Activated CD8-positive, alpha-beta memory T cell treated with anti-CD3 and anti-CD28 coated beads, Interleukin-2, amount 50 U/mL, for 48 hours (primary cell): ENCODE measurements at places on chromosomes 1 and 21.

DNA sequence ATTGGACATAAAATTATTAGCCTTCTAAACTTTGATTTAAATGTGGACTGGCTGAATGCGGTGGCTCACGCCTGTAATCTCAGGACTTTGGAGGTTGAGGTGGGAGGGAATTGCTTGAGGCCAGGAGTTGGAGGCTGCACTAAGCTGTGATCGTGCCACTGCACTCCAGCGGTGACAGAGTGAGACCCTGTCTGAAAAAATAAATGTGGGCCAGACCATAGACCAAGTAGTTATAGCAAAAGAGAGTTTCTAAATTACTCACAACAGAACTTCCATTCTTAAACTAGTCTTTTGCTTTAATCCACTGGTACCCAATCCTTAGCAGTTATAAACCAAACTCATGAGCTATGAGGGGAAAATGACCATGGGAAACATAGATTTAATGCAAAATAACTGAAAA, 35.2 kb downstream of the RAP1A start:
- no peak for DNase-seq

- no peak for DNase-seq
Measured at GRCh38 chr1:51622455-51622913, 5.6 kb downstream of the OSBPL9 start.

DNA sequence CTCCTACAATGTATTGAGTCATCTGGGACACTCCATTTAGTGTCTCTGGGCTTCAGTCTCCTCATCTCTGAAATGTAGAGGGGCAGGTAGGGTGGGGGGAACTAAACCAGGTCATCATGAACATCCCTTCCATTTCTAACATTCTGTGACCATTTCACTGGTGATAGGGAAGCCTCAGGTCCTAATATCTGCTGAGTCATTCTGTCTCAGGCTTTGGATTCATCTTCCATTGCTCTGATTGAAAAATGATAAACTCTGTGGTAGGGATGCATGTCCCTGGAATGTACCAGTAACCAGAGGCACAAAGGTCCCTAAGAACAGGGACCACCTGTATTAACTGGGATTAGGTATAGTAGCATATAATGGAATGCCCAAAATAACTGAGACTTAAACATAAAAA, 36.2 kb upstream of the LRRC52 start:
- no peak for DNase-seq

DNA sequence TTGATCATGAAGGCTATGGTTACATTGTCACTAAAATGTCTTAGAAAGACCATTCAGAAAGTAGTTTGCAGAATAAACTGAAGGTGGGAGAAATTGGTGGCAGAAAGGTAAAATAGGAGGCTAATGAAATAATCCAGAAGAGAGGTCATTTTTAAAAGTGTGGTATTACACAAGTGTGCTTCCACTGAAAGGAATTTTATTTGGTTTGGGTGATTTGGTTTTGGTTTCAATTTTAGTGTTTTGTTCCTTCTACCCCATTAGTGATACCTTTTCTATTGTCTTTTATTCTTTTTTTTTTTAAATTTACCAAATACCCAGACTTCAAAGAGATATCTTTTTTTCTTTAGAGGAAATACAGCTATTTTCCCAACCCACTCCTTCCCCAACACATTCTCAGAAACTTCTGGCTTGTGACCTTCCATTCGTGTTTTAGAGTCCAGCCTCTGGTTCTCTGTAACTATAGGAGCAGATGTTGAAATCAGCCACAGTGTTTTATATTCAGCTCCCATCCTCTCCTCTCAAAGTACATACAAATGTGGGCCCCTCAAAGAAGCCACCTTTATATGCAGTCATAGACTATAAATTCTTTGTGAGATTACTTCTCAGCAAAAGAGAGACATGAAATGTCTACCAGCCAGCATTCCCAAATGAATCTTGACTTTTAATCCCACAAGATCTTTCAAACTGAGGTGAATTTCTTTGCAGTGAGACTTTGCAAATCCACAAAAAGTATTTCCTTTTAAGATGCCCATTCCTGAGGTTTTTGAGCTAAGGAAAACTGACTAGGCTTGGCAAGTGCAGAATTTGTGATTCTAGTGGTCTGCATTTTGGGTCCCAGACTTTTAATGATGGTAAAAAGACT, 42.0 kb upstream of the PALMD start:
- no peak for DNase-seq

DNA sequence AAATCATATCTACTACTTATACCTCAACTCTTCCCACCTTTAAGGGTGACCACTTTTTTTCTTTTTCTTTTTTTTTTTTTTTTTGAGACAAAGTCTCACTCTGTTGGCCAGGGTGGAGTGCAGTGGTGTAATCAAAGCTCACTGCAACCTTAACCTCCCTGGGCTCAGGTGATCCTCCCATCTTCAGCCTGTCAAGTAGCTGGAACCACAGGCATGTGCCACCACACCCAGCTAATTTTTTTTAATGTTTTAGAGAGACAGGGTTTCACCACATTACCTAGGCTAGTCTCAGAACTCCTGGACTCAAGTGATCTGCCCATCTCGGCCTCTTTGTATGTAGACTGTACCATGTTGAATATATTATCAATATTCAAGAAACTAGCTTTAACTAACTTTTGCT, 39.4 kb downstream of the NRDC start:
- no peak for DNase-seq

DNA sequence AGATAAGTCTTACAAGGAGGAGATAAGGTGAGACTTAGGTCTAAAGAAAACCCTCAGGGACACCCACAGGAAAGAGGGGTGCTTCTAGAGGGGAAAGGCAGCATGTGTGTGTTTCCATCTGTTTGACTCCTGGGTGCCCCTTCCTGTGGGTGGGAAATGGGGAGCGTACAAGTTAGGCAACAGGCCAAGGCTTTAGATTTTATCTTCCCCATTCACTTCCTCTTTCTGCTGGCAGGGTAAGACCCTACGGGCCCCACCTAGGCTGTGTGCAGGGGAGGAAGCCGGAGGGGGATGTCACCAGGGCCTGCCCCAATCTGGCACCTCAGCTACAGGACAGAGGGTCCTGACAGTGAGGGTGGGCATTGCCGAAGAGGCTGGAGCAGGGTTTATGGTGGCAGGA, 2.5 kb upstream of the OLIG1 start:
- no peak for DNase-seq

- peak; percentile 80 for DNase-seq
Measured at GRCh38 chr1:43978551-43979260, at the start of gene B4GALT2. Gene B4GALT2 (plus strand): TSS chr1:43979210. CDS start chr1:43981161, 1,951 bp downstream.

DNA sequence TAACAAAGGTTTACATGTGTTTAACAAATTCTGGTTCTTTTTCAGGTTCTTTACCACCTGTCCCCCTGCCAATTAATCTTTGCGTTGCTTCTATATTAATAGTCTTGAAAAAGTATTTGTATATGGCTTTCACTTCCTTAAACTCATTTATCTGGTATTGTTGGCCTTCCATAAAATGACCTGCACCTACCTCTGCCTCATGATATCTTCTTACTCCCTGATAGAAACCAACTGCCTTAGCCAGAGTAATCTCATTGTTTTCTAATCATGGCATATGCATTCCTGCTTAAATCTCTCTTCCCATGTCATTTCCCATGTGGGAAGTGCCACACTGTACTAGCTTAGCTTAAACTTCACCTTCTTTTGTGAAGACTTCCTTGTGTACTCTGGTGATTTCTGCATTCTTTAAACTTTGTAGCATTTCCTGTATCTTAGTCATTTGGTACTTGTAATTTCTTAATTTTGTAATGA, 8.7 kb downstream of the SMG7 start:
- no peak for DNase-seq

DNA sequence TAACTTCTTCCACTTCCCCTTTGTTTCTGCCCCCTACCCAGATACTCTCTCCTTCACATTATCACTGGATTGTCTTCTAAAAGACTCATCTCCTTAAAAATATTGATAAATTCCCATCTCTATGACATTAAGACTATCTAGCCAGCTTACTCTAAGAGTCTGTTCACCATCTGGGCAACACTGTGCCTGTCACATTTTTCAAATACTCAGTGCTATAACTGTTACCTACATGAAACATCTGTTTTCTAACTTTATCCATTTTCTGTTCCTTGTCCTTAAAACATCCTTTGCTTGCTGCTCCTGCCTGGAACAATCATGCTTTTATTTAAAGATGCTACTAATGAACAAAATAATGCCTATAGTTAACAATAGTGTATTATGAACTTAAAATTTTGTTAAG, 81.4 kb downstream of the NCAM2 start:
- DNase-seq = no peak

DNA sequence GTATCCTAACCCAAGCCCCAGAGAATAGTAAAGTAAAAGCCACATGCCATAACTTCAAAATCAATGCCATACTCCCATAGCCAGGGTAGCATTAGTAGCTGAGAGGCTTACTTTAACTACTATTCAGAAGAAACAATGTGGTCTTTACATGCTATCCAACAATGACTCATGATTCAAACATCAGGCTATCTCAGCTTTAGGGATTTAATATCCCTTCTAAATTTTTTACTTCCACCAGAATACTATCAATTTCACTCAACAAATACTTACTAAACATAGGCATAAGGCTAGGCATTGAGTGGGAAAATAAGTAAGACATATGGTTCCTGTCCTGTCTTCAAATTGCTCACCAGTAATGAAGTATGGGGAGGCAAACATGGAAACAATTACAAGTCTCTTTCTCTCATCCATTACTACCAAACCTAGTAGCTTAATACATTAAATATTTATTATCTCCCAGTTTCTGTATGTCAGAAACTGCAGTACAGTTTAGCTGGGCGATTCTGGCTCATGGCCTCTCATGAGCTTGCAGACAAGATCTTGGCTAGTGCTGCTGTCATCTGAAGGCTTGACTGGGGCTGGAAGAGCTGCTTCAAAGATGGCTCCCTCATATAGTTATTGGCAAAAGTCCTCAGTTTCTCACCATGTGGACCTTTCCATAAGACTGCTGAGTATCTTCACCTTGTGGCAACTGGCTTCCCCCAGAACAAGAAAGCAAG, 30.7 kb downstream of the EVI5 start:
- no peak for DNase-seq

GRCh38 chr1:31701091-31701736, 2.6 kb downstream of the COL16A1 start:
- no peak for DNase-seq

GRCh38 chr1:236345728-236346127, 48.4 kb upstream of the EDARADD start:
- no peak for DNase-seq

DNA sequence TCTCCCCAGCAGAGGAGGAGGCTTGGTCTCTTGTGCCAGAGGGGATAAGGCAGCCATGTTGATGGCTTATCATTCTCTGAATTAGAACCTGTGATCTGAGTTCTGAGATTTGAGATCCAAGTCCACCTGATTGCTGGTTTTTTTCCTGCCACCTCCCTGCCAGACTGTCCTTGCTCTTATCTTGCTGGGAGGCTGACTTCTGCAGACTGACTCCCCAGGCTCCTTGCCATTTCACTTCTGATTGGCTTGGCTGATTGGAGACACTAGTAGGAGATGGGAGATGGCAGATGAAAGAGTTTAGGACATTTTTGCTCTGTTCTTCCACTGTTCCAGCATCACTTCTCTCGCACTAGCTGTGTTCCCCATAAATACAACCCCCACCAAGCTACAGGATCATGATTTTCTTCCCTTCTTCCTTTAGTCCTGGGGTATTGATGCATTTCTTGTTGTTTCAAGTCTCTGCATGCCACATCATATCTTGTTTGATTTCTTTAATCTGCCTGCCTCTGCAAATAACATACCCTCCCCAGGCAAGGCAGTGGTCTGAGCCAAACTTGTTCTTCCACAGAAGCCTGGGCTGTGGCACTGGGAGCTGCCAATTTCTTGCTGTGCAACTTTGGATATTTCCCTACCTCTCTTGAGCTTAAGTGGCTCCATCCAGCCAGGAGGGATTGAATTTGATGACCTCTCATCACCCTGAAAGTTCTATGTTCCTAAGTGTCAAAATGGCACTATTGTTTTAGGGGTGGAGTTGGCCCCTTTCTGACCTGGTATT, 963 bp upstream of the CYP4B1 start:
- DNase-seq = no peak

DNA sequence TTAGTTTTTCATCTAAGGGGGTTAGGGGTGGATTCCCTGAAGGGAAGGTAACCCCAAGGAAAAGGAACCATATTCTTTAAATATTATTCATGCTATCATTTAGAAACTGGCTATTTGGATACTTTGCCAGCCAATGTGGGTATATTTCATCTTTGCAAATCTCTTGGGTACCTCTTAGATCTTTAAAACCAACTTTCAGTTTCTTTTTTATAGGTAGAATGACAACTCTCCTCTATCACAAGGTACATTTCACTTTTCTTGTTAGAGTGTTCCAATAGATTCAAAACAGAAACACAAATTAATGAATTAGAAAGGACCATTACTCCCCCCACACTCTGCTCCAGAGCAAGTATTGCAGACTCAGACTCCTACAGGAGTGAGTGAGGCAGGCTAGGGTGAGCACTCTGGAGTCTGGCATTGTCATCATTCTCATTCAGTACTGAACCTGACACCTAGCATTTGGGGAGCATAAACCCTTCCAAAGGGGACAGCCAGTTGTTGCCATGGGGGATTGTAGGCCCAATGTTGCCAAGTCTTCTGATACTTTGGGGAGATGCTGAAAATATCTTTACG, 43.0 kb downstream of the MACO1 start:
- no peak for DNase-seq

DNA sequence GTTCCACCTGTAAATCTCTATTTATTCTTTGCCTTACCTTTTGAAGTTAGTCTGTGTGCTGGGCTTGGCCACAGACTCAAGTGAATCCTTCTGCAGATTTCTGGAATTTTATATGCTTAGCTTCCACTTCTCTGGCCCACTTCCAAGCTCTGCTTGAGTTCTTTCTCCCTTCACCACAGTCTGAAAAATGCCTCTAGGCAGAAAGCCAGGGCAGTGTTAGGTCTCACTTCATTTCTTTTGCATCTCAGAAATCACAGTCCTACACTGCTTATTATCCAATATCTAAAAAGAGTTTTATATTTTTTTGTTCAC, 48.9 kb downstream of the INKA2 start:
- no peak for DNase-seq

GRCh38 chr1:78165816-78166215, 120.0 kb downstream of the GIPC2 start:
- DNase-seq = no peak

DNA sequence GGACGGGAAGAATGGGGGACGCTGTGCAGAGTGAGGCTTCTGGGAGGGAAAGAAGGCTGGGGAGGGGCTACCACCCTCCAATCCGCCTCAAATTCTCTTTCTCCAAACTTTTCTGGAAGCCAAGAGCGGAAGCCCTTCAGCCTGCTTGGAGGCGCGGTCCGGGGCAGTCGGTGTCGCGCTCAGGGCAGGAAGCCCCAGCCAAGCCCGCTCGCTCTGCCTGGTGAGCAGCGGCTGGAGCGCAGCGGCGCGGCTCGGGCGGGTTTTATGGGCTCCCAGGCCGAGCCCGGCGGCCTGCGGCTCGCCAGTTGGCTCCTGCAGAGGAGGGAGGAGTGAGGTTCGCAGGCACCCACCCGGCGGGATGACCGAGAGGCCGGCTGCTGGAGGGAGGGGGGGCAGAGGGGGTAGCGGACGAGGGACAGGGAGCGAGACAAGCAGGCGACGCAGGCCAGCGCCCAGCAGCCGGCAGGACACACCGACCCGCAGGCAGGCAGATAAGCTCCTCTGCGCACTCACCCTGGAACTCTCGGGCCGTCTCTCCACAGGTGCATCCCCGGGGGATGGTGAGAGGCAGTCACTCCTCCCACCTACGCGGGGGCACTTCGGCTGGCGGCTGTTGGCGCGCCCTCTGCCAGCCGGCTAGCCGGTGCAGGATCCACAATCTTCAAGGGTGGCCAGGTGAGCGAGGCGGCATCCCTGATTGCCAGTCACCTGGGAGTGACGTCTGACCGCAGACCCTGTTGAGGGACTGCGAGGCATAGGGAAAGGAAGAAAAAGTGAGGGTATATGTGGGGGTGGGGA, at the start of gene AVPR1B:
AVPR1B (minus strand) TSS at position 238 of the 798 bp plus-strand sequence. CDS start 498 bp downstream, outside the sequence.
- peak; percentile 64 for DNase-seq

- no peak for DNase-seq
Measured at GRCh38 chr1:219090607-219091006, 83.1 kb upstream of the LYPLAL1 start.
